ENCODE measurements at places on chromosomes 5 and 9.

DNA sequence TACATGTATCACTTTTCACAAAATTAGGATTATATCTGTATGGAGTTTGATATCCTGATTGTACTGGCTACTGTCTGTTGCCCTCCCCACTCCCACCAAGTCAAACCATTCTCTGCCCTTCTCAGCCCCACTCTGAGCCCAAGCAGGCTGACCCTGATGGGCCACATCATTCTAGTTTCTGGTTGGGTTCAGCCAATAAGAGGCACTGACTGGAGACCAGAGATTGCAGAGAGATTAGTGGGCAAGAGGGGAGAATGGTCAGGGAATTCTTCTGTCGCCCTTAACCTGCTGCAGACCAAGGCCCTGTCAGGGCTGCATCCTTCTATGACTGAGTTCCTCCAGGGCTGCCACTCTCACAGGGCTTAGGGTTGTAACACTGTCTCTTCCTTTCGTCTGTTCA is 2.7 kb downstream of the HSPB3 start:
- DNase-seq, result no peak

DNA sequence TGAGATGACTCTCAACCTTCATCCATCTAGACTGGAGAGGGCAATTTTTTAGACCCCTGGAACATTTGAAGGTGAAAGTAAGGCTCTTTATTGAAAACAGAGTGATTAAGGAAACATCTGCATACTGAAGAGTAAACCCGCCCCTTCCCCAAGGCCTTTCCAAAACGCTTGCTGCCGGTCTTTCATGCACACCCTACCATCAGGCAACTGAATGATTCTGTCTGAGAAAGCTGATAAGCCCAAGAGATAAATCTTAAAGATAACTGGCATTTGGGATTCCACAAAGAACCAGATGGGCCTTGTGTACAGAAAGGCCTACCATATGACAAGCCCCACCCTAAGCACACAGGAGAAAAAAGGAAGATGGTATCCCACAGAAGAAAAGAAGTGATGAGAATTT is 54.4 kb upstream of the PIK3R1 start:
- DNase-seq, result no peak

DNA sequence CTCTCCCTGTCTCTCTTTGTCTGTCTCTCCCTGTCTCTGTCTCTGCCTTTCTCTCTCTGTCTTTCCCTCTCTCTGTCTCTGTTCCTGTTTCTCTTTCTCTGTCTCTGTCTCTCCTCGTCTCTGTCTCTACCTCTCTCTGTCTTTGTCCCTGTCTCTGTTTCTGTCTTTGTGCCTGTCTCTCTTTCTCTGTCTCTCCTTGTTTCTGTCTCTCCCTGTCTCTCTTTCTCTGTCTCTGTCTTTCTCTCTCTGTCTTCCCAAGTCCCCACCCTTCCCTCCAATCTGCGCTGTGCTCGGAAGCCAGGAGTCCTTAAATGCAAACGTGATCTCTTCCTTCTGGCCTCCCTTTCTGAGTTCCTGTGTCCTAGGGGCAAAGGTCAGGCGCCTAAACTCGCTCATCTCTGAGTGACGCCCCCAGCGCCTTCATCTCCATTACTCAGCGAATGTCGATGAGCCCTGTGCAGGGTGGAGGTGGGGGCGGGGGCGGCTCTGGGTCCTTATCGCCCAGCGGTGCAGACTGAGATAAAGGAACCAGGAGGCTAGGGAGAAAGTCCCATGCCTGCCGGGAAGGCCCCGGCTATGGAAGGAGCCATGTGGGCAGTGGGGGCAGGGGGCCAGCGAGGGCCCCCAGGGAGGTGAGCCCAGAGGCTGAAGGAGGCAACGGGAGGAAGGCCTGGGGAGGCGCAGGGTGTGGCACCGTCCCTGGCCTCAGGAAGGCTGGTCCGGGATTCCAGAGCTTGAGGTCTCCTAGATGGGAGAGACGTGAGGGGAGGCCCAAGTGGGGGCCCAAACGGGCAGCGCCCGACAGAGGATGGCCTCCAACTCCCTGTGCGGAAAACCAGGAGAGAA is 1.5 kb upstream of the SLC6A19 start:
- DNase-seq, result no peak

DNA sequence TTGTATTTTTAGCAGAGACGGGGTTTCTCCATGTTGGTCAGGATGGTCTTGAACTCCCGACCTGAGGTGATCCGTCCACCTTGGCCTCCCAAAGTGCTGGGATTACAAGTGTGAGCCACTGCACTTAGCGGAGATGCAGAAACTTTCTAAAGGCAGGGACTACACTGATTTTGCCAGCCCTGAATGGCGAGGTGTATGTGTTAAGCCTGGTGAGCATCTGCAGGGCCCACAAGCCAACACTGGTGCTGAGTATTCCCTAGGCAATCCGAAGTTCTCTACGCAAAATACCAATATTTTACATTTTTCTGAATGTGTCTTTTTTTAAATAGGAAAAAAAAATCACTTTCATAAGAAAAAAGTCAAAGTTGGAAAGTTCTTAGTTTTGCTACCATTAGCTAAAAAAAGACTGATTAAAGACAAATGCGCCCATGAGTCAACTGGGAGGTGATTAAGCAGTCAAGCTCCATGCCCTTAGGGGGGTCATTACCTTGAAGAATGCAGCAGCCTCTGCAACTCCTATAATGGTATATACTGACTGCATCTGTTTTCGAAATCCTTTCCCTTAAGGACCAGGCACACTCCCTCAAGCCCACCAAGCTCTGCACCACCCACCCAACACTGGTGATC is 502.8 kb downstream of the BNC2 start:
- no peak for DNase-seq

GRCh38 chr5:102590467-102590866 is 91.7 kb upstream of the SLCO6A1 start:
- DNase-seq, result no peak

DNA sequence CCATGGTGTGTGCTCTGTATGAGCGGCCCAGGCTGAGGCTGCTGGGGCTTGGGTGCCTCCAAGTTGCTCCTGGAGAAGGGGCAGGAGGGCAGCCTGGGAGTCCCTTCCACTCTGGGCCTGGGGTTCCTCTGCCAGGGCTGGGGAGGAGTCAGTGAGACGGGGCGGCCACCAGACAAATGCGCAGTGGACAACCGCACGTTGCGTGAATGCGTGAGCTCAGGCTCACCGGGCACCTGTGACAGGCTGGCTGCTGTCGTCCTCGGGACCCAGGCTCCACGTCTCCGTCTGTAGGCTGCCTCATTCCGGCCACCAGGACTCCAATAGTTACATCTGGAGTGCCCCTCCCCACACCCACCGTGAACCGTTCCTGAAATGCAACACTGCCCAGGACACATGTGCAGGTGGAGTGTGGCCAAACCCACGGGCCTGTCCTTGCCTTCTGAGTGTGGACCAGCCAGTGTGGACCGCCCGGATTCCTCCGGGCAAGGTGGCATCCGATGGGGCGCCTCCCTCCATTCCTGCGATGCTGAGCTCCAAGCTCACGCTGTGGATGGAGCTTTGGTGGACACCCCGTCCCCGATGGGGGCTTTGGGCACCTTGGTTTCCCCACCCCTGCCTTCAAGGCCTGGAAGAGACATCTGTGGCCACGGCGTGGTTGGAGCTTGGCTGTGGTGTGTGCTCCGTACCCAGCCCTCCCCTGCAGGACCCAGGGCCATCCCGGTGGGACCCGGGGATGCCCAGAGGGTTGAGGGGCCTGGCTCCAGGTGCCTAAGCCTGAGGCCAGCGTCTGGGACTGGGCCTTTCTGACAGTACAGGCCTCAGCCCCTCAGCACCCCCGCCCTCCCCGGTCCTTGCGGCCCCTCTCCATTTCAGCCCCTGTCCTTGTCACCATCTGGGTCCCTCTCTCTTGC is 34.0 kb upstream of the RXRA start:
- DNase-seq, result no peak

DNA sequence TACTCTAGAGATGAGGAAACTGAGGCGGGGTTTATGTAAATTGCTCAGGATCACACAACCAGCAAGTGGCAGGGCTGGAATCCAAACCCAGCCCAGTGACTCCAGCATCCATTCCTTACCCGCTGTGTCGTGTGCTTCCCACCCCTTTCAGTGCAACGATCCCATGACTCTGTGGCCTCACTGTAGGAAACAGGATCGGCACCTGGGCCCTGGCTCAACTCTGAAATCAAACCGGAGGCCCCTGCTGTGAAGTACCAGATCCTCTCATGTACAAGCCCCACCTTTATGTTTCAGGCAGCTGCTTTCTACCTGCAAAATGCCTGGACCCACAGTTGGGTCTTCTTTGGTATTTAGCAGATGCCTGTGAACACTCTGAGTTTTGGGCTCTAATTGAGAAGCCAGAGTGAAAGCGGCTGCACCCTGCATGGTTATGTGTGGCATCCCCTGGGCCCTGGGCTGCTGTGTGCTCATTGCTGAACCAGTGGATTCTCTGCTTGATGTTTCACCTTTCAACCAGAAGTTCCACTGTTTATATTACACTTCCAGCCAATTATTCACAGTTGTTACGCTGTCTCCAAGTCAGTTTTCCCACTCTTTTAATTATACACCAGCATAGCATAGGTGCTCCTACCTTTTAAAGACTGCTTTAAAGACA is 36.7 kb downstream of the ABLIM3 start:
- DNase-seq, result no peak

GRCh38 chr9:127565231-127565630 is 46.8 kb upstream of the STXBP1 start:
- no peak for DNase-seq
